ENCODE measurements at places on chromosomes 7 and 10.

DNA sequence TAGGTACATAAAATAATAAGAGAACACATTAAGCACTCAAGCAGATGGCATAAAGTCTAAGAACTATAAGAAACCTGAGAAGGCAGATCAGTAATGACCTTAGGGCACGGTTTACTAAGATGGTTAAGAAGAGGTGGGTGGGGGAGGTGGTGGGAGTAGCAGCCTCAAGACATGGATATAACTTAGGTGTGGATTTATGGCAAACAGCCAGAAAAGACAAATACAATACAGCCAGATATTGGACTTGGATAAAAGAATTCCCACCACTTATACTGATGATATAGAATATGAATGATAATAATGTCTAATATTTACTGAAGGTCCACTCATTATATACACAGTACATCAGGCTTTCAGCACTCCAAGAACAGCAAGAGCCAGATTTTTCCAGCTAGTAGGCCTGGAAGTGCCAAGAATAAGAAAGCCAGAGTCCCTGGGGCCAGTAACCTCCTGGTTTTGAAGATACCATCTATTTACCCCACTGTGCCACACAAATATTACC is 11.9 kb downstream of the DPY19L1 start:
- no peak for DNase-seq

GRCh38 chr10:1128115-1128514 is 71.9 kb downstream of the WDR37 start:
- DNase-seq = no peak

DNA sequence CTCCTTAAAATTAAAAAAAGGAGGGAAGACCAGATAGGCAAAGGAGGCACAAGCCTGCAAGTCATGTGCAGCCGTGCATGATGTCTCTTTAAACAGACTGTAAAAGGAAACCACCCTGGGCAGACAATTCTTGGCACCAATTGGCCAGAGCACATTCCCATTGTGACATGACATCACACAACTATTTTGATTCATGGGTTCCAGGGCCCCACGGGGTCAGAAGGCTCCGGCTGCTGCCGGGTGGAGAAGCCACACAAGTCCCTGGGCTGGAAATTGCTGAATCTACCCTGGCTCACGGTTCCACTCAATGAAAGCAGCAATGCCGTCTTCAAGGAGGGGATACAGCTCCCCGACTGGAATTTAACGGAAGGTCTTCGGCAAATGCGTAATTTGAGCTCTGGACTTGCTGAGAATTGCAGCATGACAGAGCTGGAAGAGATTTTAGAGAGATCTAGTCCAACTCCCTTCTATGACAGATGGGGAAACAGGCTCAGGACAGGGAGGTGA is 140.5 kb downstream of the PRKAG2 start:
- DNase-seq = peak; percentile 78

- no peak for DNase-seq
Measured at GRCh38 chr7:74306730-74307469, 17.7 kb downstream of the CLIP2 start.

- peak; percentile 43 for DNase-seq
Measured at GRCh38 chr7:5692845-5693278, 88.6 kb downstream of the RNF216 start.

GRCh38 chr10:14531974-14532373 is 201.2 kb upstream of the FRMD4A start:
- no peak for DNase-seq

DNA sequence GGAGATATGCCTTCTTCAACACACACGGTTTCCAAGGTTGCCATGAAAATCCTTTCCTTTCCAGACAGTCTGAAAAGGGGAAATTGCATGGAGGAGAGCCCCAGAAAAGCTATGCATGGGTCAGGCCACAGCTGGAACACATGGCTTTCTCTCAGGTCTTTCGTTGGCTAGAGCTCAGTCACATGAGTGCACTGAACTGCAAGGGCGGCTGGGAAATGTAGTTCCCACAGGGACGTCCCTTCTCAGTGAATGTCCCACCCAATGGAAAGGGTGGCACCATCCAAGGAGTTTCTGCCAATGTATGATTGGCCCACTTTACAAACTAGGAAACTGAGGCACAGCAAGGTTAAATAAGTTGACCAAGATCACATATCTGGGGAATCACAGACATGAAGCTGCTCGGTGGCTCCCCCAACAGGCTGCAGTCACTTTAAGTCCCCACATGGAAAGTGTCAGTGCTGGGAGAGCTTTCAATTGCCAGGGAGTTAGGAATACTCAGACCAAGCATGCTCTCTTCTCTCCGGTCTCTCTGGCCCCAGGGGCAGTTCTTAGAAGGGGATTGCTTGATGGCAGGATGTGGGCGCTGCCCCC is 571.3 kb downstream of the GLRX3 start:
- DNase-seq = no peak

DNA sequence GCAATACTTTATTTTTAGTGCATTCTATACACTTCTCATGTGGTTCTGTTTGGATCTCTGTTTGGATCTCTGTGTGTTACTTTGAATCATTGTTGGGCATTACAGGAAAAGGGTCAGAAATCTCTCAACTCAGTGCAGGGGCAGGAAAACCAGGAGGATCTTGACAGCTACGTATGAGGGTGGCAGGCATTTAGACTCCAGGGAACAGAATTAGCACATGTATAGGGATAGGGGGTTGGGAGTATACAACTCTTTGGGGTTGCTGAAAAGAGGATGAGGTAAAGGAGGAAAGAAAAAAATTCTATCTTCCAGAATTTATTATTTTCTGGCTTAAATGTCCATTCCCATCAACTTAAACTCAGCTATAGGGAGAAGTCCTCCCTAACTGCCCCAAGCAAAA is 59.4 kb upstream of the MKI67 start:
- no peak for DNase-seq

DNA sequence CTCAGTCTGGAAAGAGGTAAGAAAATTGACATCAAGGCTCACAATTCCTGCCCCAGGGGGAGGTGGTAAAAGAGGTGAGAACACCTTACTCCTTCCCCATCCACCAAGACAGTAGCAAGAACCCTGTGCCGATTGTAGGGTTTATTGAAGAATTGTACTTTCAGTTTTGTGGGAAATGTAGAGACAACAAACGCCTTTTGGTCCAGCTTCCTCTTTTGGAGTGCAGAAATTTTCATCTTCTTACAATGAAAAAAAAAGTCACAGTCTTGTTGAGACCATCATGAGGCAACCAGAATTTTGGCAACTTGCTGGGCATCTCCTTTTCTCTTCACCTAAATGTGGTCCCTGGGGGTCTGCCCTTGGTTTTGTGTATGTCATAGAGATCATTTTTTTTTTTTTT is 217.7 kb downstream of the TMEM178B start:
- no peak for DNase-seq

- no peak for DNase-seq
Measured at GRCh38 chr10:106182542-106182941, 982.0 kb downstream of the SORCS1 start.

- DNase-seq = no peak
Measured at GRCh38 chr10:125299461-125299860, 139.1 kb upstream of the CTBP2 start.

- DNase-seq = no peak
Measured at GRCh38 chr7:38057829-38058228, 120.2 kb upstream of the STARD3NL start.

DNA sequence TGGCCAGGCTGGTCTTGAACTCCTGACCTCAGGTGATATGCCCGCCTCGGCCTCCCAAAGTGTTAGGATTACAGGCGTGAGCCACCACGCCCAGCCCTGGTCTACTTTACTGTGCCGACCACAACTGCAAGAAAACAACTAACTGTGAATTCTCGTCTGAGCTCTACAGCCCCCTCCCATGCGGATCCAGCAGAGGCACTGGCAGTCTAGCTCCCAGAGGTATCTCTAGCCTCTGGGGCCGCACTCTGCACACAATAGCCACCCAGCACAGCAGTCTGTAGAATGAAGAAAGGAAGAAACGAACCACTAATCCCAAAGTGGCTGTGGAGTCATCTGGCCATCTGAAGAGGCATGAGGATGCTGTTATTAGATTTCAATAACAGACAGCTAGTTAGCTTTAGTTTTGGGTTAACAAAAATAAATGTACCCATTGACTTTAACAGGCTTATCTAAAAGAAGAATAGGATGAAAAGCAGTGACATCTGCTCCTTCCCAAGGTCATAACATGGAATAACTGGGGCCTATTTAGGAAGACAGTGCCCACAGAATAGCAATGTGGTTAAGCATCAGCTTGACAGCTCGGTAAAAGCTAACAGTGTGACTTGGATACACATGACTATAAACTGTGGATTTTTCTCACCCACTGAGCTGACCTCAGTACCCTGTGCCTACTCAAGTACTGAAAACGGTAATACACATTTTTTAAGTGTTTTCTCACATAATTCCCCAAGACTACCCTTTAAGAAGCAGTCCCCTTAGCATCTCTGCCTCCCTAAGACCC is 131.9 kb downstream of the TNS3 start:
- no peak for DNase-seq

DNA sequence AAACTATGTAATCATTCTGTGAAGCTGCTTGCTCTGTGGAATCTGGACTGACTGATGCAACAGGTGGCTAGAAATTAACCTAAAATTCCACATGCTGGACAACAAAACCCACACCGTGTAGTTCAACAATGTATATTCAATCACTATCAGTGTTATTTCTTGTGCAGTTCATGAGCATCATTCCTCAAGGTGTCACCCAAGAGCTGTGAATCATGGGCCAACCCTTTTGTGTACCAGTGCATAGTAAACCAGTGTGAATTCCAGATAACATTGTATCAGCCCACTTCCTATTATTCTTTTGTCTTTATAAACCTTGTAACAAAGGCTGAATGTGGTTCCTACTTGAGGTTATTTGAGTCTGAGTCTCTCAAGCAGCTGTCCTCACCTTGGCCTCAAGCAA is 905.2 kb upstream of the ZNF722 start:
- DNase-seq = no peak

DNA sequence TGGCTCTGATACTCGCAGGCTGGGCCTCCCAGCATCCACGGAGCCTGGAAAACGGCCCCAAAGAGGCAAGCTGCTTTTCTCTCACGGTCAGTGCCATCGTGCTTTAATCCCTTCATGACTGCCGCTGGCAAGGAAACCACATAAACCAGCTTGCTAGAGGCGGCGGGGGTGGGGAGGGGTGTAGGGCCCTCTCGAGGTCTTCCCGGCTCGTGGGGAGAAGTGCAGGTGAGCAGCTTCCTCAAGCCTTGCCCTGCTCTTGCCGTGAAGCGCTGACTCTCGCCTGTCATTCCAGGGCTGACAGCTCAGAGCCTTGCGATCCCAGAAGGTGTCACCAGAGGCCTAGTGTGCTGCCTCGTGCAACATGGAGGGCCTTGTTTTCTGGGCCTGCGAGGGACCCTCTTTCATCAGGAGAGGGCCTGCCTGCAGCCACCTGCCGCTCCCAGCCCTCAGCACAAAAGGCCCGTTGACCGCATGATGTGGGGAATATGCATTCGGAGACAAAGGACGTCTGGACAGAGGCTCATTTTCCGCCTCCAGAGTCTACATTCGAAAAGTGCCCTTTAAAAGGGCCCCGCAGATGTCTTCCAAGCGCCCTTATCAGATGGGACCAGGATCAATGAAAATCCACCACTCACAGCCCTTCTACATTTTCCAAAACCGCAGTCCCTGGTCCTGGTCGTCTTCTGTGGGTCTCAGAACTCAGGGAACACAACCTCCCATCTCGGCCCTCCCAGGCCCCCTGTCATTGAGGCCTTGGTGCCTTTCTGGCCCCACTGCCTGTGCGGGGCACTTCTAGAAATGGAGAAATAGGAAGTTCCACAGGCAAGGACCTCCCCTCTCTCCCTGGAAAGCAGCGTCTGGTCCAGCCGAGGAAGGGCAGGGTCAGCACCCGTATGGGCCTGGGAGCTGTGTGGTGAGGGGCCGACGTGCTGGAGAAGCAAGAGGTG is 58.7 kb downstream of the ZRANB1 start:
- no peak for DNase-seq

GRCh38 chr7:101137651-101138212 is 10.8 kb downstream of the SERPINE1 start:
- no peak for DNase-seq

- DNase-seq = peak; percentile 36
Measured at GRCh38 chr10:104117839-104118323, 4.1 kb upstream of the SFR1 start.

DNA sequence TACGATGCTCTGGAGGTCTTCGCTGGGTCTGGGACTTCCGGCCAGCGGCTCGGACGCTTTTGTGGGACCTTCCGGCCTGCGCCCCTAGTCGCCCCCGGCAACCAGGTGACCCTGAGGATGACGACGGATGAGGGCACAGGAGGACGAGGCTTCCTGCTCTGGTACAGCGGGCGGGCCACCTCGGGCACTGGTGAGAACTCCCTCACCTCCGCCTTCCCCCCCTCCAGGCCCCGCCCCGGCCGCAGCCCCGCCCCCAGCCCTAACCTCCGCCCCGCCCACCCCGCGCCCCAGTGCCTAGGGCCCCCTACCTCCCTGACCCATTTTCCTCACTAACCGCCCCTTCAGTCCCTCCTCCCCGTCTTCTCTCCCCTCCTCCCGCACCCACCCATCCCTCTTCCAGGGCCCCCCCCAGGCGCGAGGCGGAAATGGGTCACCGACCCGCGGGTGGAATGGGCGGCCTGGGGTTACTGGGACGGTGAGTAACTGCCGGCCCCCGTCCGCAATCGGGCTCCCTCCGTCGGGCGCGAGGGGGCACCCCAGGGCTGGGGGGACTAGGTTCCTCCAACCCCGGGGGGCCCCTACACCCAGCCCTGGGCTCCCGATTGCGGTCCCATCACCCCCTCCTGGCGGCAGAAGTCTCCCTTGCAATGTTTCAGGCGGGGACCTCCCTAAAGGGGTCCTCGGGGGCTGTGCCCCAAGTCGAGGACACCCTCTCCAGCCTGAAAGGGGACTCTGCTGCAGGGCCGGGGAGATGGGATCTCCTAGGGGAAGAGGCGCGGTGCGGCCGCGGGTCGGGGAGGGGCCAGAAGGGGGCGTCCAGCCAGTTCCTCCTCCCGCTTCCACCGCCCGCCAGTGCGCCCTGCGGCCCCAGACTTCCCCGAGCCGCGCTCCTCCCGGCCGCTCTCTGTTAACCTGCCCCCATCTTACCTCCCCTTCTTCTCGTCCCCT is 2.1 kb downstream of the PCOLCE start:
- peak; percentile 66 for DNase-seq

DNA sequence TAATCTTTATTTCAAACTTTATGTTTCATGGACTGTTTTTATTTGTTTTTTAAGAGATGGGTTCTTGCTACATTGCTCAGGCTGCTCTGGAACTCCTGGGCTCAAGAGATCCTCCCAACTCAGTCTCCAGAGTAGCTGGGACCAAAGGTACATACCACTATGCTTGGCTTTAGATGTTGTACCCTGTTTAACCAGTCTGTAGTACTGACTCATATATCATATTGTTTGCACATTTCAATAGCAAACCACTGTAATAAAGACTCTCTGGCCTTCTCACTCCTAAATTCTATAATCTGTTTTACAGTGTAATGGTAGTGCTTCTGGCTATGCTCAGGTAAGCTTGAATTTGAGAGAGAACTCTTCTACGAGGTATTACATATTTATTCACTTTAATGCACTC is 413.6 kb upstream of the PCDH15 start:
- no peak for DNase-seq

DNA sequence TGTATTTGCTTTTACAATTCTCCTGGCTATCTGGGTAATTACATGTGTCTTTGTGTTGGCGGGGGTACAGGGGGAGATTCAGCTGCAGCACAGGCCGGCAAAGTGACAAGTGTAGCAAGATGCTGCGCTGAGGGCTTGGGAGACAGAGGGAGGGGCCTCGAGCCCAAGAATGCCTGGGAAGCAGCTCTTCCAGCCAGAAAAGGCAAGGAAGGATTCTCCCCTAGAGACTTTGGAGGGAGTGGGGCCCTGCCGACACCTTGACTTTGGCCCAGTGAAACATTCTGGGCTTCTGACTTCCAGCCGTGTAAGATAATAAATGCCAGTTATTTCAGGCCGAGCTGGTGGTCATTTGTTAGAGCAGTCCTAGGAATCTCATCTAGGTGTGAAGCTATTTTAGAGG is 7.2 kb upstream of the REPIN1 start:
- DNase-seq = no peak

GRCh38 chr10:50577010-50577409 is 46.7 kb downstream of the SGMS1 start:
- DNase-seq = no peak
